ENCODE measurements at places on chromosomes 16 and 17.

DNA sequence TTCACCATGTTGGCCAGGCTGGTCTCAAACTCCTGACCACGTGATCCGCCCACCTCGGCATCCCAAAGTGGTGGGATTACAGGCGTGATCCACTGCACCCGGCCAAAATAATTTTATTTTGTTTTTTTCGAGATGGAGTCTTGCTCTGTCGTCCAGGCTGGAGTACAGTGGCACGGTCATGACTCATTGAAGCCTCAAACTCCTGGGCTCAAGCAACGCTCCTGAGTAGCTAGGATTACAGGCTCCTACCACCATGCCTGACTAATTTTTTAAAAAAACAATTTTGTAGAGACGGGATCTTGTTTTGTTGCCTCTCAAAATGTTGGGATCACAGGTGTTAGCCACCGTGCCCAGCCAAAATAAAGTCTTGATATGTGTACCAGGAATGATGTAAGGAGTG is 2.4 kb upstream of the TTLL6 start:
- DNase-seq = no peak

GRCh38 chr16:68772871-68773270 is 35.8 kb downstream of the CDH1 start:
- DNase-seq = no peak

DNA sequence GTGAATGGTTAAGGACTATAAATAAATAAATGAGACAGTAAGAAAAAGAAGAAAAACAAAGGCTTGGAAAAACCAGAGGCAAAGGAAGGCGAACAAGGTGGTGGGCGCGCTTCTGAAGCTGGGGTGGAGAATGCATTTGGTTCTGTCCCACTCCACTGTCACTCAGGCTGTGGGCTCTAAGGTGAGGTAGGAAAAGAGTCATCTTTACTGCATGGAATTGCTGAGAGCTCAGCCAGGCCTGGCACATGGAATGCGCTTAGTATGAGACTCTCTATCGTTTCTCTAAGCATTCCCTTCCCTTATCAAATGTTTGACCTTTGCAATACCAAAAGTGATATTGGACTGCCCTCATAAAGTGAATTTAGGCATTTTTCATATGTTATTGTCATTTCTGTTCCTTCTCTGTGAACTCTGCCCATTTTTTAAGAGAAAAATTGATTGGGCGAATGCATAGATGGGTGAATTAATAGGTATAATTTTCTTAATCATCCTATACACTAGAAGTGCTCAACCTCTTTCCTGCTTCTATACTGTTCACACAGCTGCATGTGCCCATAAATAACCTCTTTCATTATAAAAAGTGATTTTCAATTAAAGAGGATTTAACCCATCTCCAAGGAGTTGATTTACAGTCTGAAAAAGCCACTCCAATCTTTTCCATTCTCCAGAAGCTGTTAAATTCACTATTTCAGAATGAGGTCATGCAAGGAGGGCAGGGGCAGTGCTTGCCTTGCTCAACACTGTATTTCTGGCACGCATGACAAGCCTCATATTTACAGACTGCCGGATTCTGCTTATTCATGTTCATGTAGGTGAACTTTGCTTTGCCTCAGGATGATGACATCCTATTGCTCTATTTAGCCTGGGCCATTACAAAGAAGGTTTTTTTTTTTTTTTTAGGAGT is 87.7 kb downstream of the MYH10 start:
- peak; percentile 65 for DNase-seq

GRCh38 chr16:27684047-27684446 is 134.1 kb downstream of the KATNIP start:
- DNase-seq = no peak

- peak; percentile 19 for DNase-seq
Measured at GRCh38 chr16:47395733-47396498, 64.9 kb downstream of the ITFG1 start.

GRCh38 chr17:65674246-65675045 is 113.0 kb upstream of the AXIN2 start:
- no peak for DNase-seq

DNA sequence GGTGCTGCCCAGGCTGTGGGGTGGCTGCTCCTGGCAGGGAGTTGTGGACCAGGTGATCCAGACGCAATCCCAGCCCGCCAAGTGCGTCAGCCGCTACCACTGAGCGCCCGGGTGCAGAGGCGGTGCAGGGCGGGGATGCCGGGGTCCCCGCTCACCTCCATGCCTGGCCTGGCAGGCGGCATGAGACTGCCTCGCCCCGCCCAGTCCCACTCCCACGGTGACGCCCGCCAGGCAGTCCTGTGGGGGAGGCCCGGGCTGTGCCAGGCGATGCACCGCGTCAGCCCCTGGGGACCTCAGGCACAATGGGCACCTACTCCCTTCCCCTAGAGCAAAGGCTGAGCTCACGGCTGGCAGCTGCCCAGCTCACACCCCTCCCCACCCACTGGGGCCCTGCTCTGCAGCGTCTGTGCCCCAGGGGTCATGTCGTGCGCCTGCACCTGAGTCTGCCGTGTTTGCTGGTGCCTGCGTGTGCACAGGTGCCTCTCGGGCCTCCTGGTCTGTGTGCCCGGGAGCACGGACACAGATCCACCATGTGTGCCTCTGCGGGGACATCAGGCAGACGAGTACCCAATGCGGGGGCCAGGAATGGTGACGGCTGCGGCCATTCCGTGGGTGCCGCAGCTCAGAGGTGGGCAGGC is 5.3 kb downstream of the RPUSD1 start:
- no peak for DNase-seq

DNA sequence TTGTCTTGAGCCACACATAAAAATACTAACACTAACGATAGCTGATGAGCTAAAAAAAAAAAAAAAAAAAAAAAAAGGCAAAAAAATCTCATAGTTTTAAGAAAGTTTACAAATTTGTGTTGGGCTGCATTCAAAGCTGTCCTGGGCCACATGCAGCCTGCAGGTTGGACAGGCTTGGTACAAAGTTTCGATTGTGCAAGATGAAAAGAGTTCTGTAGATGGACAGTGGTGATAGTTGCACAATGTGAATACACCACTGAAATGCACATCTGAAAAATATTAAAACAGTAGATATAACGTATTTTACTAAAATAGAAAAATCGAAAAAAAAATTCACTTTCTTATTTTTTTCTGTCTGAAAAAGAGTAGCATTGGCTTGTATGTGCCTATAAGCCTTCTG is 42.9 kb downstream of the AMFR start:
- peak; percentile 10 for DNase-seq

DNA sequence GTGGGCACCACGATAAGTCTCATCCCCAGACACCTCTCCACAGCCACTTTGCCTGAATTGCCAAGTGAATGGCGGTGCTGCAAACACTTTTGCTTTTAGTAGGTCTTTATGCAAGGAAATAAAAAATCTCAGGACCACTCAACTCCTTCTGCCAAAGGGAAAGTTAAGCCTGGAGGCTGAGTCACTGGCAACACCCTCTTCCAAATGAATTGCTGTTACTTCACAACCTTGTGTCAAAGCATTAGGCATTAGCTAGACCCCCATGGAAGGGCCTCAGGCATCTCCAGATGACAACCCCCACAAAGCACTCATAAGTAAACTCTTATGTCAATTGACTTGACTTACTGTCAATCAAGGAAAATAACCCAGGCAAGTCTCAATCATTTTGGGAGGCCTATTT is 43.0 kb downstream of the RNF112 start:
- no peak for DNase-seq

- DNase-seq = no peak
Measured at GRCh38 chr16:68351991-68352431, 41.2 kb downstream of the PRMT7 start.

GRCh38 chr17:22123536-22124281 is 431.4 kb downstream of the KCNJ18 start:
- DNase-seq = no peak

GRCh38 chr16:67054901-67055300 is 26.0 kb downstream of the CBFB start:
- DNase-seq = no peak

DNA sequence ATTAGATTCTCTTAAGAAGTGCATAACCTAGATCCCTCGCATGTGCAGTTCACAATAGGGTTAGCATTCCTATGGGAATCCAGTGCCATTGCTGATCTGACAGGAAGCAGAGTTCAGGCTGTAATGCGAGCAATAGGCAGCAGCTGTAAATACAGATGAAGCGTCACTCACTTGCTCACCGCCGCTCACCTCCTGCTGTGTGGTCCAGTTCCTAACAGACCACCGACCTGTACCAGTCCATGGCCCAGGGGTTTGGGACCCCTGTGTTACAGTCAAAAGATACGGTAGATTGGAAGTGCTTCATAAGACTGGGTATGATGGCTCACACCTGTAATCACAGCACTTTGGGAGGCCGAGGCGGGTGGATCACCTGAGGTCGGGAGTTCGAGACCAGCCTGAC is 2.8 kb downstream of the STAT5A start:
- DNase-seq = no peak

- no peak for DNase-seq
Measured at GRCh38 chr16:88626646-88627045, 11.7 kb upstream of the IL17C start.

DNA sequence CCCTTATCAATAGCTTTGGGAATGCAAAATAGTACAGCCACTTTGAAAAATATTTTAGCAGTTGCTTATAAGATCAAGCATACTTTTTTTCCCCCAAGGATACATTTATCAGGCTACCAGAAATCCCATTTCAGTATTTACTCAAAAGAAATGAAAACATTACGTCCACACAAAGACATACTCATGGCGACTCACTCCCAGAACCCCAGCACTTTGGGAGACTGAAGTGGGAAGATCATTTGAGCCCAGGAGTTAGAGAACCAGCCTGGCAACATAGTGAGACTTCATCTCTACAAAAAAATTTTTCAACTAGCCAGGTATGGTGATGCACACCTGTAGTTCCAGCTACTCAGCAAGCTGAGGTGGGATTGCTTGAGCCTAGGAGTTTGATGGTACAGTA is 5.9 kb downstream of the SKA2 start:
- no peak for DNase-seq

GRCh38 chr16:12455287-12455798 is 348.3 kb downstream of the CPPED1 start:
- DNase-seq = peak; percentile 29

- no peak for DNase-seq
Measured at GRCh38 chr17:30372755-30373154, 6.0 kb upstream of the CPD start.

DNA sequence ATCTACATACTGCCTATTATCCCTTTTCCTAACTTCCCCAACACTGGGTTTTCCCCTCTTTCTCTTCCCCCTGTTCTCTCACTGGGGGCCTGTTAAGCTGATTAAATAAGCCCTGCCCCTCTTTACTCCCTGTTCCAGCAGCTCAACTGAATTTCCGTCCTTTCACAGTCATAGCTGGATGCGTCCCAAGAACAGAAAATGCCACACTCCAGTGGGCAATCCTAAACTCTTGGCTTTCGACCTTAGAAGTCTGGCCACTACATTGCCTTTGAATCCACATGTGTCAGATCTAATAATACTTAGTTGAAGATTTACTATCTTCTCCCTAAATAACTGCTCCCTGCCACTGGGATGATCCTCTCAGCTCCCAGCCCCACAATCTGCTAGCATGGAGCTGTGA is 34.5 kb downstream of the KCNJ16 start:
- no peak for DNase-seq

GRCh38 chr17:16273929-16274339 is 56.9 kb downstream of the PIGL start:
- no peak for DNase-seq

DNA sequence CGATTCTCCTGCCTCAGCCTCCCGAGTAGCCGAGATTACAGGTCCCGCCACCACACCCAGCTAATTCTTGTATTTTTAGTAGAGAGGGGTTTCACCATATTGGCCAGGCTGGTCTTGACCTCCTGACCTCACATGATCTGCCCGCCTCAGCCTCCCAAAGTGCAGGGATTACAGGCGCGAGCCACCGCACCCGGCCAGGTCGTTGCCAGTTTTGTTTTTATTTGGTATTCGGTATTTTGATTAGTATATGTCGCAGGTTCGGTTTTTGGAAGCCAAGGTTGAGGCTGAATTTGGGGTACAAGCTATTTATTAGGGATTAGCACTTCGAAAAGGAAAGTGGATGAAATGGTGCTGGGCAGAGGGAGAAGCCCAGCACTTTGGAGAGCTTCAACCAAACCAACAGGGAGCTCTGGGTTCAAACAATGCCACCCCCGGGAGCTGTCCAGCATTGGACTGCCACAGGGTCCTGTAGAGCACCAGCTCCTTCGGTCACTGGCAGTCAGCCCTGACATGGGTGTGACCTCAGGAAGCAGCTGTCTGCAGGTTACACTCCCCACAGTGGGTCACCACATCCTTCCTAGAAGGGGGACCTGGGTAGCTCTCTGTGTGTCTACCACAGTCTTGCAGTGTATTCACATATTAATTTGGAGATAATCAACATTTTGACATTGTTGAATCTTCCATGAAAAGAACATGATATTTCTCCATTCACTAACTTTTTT is 1.5 kb upstream of the CLEC10A start:
- peak; percentile 76 for DNase-seq

GRCh38 chr16:11511328-11511727 is 75.4 kb downstream of the LITAF start:
- no peak for DNase-seq

DNA sequence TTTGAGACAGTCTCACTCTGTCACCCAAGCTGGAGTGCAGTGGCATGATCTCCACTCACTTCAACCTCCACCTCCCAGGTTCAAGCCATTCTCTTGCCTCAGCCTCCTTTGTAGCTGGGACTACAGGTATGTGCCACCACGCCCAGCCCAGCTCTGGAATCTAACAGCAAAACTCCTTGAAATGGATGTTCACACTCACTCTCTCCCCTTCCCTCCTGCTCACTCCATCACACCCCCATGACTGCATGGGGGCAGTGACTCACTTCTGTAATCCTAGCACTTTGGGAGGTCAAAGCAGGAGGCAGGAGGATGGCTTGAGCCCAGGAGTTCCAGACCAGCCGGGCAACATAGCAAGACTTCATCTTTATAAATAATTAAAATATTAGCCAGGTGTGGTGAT is 11.1 kb upstream of the TFAP4 start:
- no peak for DNase-seq

- no peak for DNase-seq
Measured at GRCh38 chr16:82832821-82833220, 206.1 kb downstream of the CDH13 start.

DNA sequence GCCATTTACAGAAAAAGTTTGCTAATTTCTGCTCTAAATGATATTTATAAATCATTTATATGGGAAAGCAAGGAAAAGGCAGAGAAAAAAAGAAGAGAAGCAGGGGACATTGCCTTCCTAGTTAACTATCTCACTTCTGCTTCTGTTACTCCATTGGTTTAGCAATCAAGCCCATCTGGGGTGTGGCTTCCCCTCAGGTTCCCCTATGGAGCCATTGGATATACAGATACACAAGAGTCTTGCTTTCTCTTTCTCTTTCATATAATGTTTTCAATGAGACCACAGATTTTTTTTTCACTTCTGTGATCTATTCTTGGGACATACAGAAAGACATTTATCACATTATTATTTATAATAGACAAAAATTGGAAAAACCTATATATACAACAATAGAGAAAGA is 105.6 kb upstream of the TOM1L1 start:
- DNase-seq = peak; percentile 96

All from MV-4-11 (cell line).